RPMI7951 (cell line): ENCODE measurements at places on chromosomes 6 and 20. TPM values are rescaled to one million over a fixed set of nuclear protein-coding genes. Genes with fewer than 3 reads are reported as not detected.

PPP1R3G gene
- 0.60 and 2.0 TPM in 2 replicates for total RNA-seq

DNA sequence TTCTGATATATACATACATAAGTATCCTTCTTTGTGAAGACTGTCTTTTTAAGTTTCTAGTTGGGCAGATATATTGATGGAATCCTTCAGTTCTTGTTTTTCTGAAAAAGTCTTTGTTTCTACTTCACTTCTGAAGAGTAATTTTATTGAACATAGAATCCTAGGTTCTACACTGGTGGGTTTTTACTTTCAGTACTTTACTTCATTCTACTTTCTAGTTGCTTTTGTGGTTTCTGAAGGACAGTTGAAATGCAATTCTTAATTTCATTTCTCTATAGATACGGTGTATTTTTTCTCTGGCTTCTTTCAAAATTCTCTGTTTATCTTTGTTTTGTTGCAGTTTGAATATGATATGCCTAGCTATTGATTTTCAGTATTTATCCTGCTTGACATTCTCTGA is 105.3 kb downstream of the HMGCLL1 start:
- DNase-seq: no peak

- no peak for DNase-seq
These were observed 2.2 kb downstream of the RGS19 start for GRCh38 chr20:64077094-64077493.

GRCh38 chr6:139112561-139112960 is 22.3 kb upstream of the HECA start:
- no peak for DNase-seq
